ENCODE measurements at places on chromosomes 11 and 22.

GRCh38 chr22:25966448-25966913 is 202.8 kb upstream of the SEZ6L start:
- peak; percentile 9 for DNase-seq

DNA sequence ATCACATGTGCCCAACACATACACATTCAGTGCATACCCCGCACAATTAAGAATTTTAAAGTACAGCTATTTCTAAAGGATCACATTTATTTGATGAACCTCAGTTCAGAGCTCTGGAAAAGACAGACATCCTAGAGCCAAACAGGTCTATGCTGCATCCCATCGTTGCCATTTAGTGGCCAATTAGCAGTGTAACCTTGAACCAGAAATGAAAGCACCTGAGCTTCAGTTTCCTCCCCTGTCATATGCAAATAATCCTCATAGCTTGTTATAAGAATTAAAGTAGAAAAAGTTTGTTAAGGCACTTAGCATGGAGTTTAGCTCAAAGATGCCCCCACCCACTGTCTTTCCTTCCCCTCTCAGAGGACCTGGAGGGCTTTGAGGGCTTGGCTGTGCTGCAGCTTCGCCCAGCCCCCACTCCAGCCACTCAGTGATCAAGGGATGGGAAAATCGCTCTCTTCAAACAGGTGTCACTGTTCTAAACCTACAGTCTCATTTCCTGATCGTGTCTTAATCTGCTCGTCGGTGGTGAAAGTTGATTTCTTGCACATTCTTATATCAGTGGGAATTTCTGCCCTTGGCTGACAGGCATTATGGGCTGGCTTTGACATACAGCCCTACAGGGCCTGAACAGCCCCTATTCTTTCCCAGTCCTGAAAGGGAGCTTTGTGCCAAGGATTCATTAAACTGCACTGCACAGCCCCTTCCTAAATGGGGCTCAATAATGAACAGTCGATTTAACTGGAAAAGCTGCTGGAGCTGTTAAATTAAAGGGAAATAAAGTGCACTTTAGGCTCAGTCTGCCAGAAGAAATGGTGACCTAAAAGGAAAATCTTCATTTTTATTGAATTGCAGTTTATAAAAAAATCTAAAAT is 23.3 kb upstream of the FAM181B start:
- no peak for DNase-seq

DNA sequence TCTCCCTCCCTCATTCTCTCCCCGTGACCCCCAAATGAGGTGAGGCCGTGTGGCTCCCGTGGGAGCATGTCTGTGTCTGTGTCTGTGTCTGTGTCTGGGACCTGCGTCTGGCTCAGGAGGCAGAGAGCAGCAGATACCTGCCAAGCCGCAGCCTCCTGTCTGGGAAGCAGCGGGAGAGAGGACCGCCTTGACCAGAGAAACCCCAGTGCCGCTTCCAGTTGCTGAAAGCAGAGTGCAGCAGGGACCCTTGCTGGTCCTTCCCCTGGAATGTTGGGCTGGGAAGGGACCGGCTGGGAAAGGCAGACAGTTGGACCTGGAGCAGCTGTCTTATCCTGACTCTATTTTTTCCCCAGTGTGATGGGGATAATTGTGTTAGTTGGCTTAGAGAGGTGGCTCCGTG is 525 bp downstream of the CSDC2 start:
- no peak for DNase-seq

DNA sequence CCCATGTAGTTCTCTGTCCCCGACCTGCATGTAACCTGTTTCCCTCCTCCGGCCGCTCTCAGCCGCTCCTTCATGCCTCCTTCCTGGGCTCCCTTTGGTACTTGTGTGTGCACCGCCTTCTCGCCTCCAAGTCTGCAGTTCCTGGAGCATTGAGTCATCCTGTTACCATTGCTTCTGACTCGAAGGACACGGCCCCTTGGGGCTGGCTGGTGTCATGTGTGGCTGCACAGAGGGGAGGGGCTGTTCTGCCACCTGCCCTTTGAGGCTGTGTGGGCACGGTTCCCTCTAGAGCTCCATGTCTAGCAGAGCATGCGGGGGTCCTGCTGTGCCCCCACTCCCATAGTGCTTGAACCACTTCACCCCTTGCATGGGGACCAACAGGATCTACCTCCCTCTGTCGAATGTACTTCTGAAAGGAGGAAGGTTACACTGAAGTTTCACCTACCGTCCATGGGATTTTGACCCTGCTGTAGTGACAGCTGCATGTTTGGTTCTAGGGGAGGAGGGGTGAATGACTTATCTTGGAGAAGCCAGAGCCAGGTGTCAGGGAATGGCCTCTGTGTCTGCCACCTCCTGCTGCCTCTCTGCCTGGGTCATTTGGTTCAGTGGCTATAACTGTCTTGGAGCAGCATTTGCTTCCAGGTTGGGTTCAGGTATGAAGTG is 39.6 kb downstream of the BCR start:
- peak; percentile 89 for DNase-seq

DNA sequence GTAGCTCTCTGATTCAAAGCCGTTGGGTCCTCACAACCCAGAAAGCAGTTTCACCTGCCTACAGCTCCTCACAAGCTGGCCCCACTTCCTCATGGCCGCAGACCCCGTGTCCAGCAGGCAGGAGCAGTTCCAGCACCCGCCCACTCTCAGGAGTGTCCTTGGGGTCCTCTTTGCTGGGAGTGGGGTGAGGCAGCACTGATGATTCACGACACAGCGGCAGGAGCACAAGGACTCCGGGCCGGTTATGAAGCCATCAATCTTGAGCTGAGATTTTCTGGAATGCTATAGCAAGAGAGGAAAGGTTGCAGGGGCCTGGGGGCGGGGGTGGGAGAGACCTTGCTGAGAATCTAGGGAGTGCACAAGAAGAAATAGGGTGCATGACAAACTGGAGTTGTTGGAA is 311.2 kb downstream of the NXPE2 start:
- no peak for DNase-seq

GRCh38 chr11:48050304-48050703 is 69.9 kb downstream of the PTPRJ start:
- no peak for DNase-seq

DNA sequence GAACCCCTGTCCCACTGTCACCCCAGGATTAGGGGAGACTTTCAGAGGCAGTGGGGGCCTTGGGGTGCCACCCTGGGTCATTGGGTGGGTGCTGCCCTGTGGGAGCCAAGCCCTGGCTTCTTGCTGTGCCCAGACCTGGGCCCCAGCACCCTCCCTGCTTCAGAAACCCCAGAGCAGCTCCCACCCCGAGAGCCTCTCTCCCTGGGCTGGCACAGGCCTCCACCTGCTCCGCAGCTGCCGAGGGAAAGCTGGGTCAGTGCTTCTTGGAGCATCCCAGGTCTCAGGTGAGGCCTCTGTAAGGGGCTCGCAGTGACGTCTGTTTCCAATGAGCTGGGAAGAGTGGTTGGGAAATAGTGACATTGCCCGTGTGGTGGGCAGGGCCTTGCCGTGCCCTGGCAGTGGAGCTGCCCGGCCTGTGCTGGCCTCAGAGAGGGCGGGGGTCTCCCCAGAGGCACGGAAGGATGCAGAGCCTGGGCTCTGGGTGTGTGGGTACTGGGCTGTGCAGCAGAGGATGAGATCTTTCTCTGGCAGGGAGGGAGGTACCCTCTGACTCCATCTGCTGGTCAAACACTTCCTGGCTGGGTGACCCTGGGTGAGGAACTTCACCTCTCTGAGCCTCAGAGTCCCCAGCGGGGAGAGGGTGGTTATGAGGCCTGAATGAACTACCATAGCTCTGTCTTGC is 23.0 kb downstream of the C22orf23 start:
- peak; percentile 36 for DNase-seq

DNA sequence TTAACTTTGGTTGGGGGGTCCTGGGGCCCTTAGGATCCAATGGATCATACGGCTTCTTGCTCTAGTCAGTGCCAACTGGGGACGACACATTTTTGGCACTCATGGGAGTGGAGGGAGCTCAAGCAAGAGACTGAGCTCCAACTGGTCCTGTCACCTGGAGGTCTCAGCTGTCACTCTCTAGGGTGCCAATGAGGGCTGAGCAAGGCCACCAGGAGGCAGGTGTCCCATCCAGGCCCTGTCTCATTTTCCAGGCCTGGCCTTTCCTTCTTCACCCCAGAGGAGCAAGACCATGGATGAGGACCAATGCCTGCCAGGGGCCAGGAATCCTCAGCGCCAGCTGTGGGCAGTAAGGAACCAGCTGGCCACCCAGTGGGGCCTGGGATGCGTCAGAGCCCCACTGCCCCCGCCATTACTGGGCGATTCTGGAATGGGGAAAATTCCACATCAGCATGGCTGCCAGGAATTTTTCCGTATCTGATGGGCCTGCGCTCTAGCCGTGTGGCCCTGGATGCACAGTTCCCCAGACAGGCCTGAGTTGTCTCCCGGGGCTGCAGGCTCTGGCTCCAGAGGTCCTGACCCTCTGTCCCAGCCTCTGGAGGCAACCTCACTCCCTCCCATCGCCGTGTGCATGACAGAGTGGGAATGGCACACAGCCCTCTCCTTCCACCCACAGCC is 669 bp upstream of the GAL3ST1 start:
- DNase-seq = no peak

GRCh38 chr22:31588970-31589675 is 72.9 kb downstream of the PISD start:
- DNase-seq = no peak

GRCh38 chr22:39955675-39956074 is 4.5 kb upstream of the TMA7B start:
- no peak for DNase-seq

- no peak for DNase-seq
Measured at GRCh38 chr11:130127509-130127908, 32.1 kb upstream of the ST14 start.

DNA sequence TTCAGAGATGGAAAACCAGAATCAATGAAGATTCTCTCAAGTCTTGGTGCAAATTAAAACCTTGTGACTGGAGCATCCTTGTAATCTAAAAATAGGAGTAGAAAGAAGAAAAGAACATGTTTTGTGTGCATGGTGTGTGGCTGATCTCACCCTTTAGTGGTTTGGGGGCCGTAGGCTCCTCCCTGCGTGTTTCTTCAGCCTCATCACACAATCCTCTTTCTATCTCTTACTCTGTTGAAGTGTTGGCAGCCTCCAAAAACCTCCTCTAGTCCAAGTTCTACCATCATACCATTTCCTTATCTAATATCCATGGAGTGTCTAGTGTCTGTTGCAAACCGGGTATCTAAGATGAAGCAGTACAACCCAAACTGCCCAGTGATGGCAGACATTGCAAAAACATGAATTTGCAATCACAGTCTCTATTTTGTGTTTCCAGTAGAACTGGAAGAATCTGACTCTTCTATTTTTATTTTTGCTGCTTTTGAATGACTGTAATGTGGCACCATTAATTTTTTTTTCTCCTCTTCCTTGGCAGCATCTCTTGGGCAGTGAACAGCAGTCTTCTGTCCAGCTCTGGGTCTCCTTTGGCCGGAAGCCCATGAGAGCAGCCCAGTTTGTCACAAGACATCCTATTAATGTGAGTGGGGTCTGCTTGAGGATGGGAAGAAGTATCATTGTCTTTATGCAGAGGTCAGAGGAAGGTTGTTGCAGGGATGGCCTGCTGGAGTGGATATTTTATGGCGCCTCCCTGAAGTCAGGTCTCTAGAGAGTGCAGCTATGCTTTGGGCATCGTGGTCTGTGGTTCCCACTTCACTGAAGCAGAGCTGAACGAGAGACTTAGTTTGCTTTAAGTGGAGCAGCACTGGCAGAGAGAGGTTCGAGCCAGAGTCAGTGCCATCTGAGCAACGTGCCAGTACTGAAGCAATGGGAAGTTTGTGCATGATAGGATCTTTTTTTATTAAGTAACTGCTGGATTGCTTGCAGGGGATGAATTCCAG is 60.0 kb upstream of the SORL1-AS1 start:
- no peak for DNase-seq

DNA sequence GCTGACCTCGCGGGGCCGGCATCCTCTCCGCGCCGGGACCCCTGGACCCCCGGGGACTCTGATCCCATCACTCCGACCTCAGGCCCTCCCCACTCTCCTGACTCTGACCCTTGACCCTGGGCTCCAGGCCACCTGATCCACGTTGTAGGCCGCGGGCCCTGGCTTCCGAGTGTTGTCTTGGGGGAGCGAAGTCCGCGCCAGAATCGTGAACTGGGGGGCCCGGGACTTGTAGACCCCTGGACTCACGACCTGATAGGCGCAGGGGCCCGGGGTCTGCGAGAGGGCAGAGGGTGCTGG is 716 bp upstream of the TYMP start:
- no peak for DNase-seq

DNA sequence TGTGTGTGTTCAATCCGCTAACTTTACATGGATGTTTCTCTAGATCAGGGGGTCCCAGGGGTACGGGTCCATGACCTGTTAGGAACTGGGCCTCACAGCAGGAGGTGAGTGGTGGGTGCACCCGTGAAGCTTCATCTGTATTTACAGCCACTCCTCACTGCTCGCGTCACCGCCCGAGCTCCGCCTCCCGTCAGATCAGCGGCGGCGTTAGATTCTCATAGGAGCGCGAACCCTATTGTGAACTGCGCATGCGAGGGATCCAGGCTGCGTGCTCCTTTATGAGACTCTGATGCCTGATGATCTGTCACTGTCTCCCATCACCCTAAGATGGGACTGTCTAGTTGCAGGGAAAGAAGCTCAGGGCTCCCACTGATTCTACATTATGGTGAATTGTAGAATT is 31.9 kb downstream of the MRGPRD start:
- DNase-seq = no peak

DNA sequence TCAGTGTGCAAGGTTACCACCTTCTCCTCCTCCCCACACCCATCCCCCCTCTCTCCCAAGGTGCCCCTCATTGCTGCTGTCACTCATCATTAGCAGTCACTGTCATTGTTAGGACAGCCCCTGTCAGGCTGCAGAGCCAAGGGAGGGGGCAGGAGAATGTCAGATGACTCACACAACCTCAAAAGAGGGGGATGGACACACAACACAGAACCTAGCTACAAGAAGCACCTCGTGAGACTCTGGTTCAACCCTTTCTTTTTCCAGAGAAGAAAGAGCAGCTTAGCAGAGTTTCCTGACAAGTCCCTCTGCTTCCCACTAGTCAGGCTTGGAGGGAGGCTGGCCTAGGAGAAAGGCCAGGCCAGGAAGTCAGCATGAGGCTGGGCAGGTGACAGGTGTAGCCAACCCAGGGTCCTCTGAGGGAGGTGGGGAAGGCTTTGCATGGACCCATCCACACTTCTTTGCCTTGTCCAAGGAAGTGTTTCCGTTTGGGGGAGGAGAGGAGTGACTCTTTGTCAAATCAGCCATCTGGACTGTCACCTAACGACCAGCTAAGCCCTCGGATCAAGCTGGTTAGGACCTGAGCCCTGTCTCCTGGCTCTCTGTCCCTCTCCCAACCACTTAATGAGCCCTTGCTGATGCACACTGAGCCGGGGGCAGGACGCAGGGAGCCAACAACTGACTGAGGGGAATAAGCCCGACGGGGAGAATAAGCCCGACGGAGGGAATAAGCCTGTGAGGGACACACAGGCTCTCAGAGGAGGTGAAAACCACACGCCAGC is 18.3 kb downstream of the ADORA2A start:
- DNase-seq = peak; percentile 63
